ENCODE measurements at places on chromosomes 13 and 19. TPM values are rescaled to one million over a fixed set of nuclear protein-coding genes. Genes with fewer than 3 reads are reported as not detected.
A peak's percentile ranks its signal among the peaks of the same experiment; 100 is the strongest.

DNA sequence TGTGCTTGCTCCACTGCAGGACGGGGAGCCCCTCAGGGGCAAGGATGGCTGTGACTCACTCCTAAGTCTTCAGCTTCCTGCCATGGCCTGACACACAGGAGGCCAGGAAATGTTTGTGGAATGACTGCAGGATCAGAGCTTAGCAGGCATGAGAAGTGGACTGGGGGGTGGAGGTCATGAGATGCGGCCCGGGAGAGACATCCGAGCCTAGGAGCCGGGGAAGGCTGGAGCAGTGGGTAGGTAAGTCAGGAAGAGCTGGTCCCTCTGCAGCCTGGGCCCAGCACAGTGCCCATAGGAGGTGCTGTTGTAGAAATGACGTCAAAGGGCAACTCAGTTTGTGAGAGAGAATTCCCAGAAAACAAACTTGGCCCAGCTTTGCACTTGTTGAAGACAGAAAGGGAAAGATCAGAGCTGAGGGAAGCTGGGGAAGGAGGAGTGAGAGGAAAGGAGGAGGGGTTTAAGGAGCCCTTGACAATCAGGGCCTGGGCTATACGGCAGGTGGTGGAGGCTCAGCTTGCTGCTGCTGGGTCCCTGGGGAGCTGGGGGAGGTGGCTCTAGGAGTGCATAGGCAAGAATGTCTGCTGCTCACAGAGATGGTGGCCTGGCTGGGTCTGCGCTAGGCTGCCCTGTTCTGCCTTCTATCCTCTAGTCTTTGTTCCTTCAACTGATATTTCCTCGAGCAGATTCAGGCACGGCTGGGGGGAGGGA lies 18.5 kb downstream of the POU2F2 start:
- H3K27me3 ChIP-seq = no peaks in the 10 kb centered on the region
- H3K4me3 ChIP-seq = no peak overlapping the region
- H3K36me3 ChIP-seq = peaks cover 46% of the 10 kb centered on the region
- peak overlapping the region; percentile 3 for H3K27ac ChIP-seq
- no peak for DNase-seq
- peaks cover 15% of the 10 kb centered on the region for H3K4me1 ChIP-seq

PCDH9 gene
- total RNA-seq = 0.68 TPM

- no peak overlapping the region for H3K4me3 ChIP-seq
- H3K4me1 ChIP-seq = no peaks in the 10 kb centered on the region
- no peak for DNase-seq
- no peaks in the 10 kb centered on the region for H3K27me3 ChIP-seq
- H3K36me3 ChIP-seq = peaks cover 2% of the 10 kb centered on the region
These were observed 31.4 kb downstream of the ZDHHC20 start for GRCh38 chr13:21427741-21428140.

DNA sequence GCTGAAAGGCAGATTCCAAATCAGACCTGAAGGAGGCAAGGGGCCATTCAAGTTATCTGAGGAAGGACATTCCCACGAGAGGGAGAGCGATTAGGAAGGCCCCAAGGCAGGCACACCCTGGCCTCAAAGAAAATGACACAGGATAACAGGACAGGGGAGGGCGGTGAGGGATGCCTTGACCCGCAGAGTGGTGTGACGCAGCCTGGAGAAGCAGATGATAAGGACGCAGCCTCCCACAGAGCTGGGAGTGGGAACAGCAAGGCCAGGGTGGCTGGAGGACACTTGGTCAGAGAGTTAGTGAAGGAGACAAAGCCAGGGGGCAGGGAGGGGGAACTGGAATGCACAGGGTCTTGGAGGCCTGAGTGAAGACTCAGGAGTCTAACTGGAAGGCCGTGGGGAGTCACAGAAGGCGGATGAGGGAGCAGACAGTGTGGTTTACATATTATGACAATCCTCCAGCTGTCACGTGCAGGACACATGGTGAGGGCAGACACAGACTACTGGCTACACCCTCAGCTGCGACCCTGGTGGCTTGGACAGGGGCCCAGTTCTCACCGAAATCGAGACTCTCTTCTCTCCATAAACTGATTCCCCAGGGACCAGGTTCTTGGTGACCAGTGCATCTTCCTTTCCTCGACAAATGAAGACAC lies 5.8 kb upstream of the DYRK1B start:
- H3K27ac ChIP-seq = no peak overlapping the region
- DNase-seq = no peak
- no peaks in the 10 kb centered on the region for H3K27me3 ChIP-seq
- H3K4me3 ChIP-seq = no peak overlapping the region
- peaks cover 49% of the 10 kb centered on the region for H3K36me3 ChIP-seq
- peaks cover 11% of the 10 kb centered on the region for H3K4me1 ChIP-seq

PSG6 gene
- total RNA-seq = not detected

DNA sequence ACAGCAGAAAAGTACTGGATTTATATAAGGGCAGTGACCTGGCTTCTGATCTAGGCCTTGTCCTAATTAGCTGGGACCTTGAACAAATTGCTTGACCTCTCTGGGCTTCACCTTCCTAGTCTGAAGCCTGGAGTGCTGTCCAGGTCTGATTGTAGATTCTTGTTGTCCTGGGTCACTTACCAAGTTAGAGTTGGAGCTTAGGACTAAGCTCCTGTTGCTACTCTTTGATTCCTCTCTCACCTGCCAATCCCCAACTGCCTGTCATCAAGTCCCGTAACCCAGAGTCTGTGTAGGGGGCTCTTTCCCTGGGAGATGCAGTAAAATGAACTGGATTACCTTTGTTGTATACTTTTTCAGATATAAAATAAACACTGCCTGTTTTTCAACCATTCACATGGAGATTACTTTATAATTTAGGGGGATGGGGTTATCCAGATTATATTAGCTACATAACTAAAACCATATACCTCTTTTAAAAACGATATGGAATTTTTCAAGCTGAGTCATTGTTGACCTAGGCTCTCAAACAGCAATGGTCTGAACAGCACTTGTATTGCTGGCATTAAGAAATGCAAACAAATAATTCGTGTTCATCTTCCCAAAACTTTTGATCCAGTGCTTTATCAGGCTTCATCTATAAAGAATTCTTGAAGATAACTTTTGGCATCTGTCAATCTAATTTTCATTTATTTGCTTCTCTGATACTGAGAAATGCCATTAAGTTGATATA lies 5.8 kb downstream of the ARHGAP35 start:
- H3K27ac ChIP-seq = no peak overlapping the region
- H3K4me1 ChIP-seq = peaks cover 25% of the 10 kb centered on the region
- no peak overlapping the region for H3K4me3 ChIP-seq
- no peaks in the 10 kb centered on the region for H3K27me3 ChIP-seq
- H3K36me3 ChIP-seq = no peaks in the 10 kb centered on the region

CKM gene
- total RNA-seq = not detected

DNA sequence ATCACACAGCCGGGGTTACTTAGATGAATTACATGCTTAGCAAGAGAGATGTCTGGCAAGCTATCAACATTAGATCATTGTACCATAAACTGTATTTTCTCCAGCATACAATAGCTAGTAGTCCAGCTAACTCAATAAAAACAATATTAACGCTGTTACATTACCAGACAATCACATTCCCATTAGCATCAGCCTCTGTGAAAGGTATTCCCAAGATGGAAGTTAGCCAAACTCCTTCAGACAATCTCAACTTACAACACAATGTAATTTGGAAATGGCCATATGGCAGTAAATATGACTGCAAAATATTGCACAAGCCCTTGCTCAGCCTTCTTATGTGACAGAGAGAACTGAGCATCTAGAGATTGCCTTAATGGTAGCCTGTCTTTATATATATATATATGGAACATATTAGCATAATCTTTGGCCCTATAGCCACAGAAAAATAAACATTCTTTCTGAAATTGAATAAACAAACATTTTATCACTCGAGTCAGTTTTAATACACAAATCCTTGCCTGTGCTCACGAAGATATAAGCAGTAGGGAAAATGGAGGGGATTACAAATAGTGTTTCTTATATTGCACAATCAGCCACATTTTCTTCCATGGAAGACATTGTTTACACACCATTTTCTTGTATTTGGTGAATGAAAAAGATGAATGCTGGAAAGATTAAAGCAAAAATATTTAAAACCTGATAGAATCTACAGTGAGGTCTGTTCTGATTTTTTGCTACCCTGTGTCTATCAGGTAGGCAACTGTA lies 1060.5 kb downstream of the DIAPH3 start:
- H3K36me3 ChIP-seq = no peaks in the 10 kb centered on the region
- DNase-seq = no peak
- no peak overlapping the region for H3K4me3 ChIP-seq
- no peaks in the 10 kb centered on the region for H3K27me3 ChIP-seq

DNA sequence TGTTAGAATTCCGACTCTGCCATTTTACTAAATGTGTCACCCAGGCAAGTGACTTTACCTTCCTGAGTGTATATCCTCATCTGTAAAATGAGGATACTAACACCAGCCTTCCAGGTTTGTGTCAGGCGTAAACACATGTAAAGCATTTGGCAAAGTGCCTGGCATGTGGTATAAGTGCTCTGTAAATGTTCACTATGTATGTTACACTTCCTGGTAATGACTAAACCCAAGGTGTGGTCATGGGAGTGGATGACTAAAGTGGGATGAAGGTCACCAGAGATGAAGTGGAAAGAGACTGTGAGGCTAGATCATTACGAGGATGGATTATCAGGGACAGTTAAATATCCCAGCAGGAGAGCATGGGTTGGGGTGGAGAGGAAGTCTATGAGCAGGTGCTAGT lies 25.6 kb downstream of the DEDD2 start:
- H3K27me3 ChIP-seq = no peaks in the 10 kb centered on the region
- H3K4me1 ChIP-seq = peaks cover 23% of the 10 kb centered on the region
- H3K27ac ChIP-seq = no peak overlapping the region
- peaks cover 7% of the 10 kb centered on the region for H3K36me3 ChIP-seq
- no peak overlapping the region for H3K4me3 ChIP-seq

PRSS57 gene
- 4.5 TPM for total RNA-seq

GRCh38 chr13:40776681-40777165 lies 5.7 kb upstream of the MRPS31 start:
- peak overlapping the region; percentile 70 for H3K27ac ChIP-seq
- no peak overlapping the region for H3K4me3 ChIP-seq
- peak; percentile 27 for DNase-seq

DNA sequence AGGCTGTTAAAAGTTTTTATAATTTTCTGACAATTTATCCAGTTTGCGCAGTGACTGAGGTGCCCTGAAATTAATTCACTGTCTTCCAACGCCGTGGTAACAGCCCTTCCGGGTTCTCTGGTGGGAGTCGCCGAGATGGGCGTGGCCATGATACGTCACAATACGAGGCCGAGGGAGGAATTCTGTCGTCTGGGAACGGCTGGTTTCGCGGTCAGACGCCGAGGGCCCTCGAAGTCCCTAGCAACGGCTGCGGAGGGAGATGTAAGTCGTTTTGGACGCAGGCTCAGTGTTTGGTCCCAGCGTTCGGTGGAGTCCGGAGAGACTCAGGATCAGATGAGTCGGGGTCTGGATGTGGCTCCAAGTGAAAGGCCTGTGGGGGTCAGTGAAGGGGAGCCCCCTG lies 21.7 kb downstream of the ZNF613 start:
- no peak overlapping the region for H3K4me3 ChIP-seq
- no peaks in the 10 kb centered on the region for H3K4me1 ChIP-seq
- H3K36me3 ChIP-seq = peaks cover 9% of the 10 kb centered on the region
- no peaks in the 10 kb centered on the region for H3K27me3 ChIP-seq

DNA sequence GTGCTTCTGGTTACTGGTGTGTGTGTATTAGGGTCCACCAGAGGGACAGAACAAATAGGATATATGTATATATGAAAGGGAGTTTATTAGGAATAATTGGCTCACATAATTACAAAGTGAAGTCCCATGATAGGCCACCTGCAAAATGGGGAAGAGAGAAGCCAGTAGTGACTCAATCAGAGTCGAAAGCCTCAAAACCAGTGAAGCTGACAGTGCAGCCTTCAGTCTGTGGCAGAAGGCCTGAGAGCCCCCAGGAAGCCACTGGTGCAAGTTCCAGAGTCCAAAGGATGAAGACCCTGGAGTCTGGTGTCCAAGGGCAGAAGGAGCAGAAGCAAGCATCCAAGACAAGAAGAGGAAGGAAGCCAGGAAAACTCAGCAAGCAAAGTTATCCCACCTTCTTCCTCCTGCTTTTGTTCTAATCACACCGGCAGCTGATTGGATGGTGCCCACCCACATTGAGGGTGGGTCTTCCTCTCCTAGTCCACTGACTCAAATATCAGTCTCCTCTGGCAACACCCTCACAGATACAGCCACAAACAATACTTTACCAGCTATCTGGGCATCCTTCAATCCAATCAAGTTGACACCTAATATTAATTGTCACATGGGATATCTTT lies 21.7 kb upstream of the SCEL start:
- no peaks in the 10 kb centered on the region for H3K27me3 ChIP-seq
- H3K4me1 ChIP-seq = no peaks in the 10 kb centered on the region
- H3K36me3 ChIP-seq = no peaks in the 10 kb centered on the region
- no peak overlapping the region for H3K4me3 ChIP-seq
- DNase-seq = no peak

DNA sequence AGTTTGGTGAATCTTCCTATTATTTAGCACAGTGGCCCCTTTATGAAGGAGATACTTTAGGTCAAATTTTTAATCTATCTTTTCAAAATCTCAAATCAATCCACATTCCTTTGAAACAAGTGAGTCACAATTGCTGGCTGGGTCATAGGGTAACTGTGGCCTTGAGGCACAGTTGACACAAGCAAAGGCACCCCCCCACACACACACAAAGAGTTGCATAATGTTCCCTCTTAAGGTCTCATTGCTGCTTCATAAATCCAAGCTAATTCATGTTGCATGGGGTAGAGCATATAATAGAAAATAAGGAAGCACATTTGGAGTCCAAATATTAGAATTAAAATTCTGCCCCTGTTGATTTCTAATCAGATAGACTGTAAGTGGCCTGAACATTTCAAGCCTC lies 171.5 kb downstream of the DLEU7 start:
- H3K4me1 ChIP-seq = peaks cover 16% of the 10 kb centered on the region
- peaks cover 8% of the 10 kb centered on the region for H3K27me3 ChIP-seq
- no peak overlapping the region for H3K27ac ChIP-seq
- H3K36me3 ChIP-seq = no peaks in the 10 kb centered on the region
- no peak for DNase-seq

SBNO2 gene
- 106 TPM for total RNA-seq

C19orf85 gene
- total RNA-seq = not detected

GRCh38 chr13:39040206-39040605 lies 1.9 kb downstream of the NHLRC3 start:
- peaks cover 17% of the 10 kb centered on the region for H3K36me3 ChIP-seq
- H3K27me3 ChIP-seq = no peaks in the 10 kb centered on the region
- no peak overlapping the region for H3K4me3 ChIP-seq
- peaks cover 1% of the 10 kb centered on the region for H3K4me1 ChIP-seq
- DNase-seq = no peak
- no peak overlapping the region for H3K27ac ChIP-seq

DNA sequence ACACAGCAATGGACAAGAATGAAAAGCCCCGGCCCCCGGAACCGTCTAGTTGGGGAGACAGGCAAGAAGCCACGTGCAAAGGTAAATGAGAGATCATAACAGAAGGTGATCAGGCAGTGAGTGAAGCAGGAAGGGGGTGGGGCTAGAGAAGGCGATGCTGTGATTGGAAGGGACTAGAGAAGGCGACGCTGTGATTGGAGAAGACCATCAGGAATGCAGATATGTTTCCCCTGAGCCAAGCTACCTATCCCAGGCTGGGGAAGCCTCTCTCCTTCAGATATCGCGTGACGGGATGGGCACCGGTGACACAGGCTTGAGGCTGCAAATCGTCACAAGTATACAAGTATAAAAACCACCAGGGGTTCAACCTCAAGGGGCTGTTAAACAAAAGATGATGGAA lies 21.8 kb downstream of the DCAF15 start:
- H3K4me3 ChIP-seq = no peak overlapping the region
- DNase-seq = peak; percentile 73
- no peak overlapping the region for H3K27ac ChIP-seq
- peaks cover 19% of the 10 kb centered on the region for H3K36me3 ChIP-seq

ALDH16A1 gene
- 39.9 TPM for total RNA-seq

SHFL gene
- 107 TPM for total RNA-seq

ZNF98 gene
- not detected for total RNA-seq
